ENCODE measurements at places on chromosomes 5 and 9.
A peak's percentile ranks its signal among the peaks of the same experiment; 100 is the strongest.

DNA sequence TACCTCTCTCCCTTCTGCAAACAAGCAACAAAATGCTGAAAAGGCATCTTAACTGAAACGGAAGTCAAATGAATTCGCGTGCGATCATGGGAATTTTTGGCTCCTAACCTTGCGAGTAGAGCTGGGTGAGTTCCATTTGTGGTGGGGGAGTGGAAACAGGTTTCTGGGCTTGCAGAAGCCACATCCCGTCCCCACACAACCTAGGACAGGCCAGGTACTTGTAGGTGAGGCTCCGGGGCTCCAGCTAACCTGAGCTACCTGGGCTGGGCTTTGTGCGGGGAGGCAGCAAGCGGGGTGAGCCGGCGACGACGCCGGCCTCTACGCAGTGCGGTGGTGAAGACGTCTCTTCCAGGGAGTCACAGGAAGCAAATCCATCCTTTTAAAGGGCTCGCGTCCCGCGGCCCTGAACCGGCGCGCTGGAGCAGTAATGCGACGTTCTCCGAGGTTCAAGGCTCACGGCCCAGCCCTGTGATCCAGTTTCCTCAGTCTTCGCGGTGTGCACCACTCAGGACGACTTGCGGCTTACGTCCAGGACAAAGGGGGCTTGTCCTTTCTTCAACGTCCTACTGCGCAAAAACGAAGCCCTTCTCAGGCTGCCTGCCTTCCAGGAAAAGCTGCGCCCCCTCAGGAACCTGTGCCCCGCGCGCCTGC, 567 bp upstream of the SPIN1 start:
- DNase-seq = peak; percentile 69

DNA sequence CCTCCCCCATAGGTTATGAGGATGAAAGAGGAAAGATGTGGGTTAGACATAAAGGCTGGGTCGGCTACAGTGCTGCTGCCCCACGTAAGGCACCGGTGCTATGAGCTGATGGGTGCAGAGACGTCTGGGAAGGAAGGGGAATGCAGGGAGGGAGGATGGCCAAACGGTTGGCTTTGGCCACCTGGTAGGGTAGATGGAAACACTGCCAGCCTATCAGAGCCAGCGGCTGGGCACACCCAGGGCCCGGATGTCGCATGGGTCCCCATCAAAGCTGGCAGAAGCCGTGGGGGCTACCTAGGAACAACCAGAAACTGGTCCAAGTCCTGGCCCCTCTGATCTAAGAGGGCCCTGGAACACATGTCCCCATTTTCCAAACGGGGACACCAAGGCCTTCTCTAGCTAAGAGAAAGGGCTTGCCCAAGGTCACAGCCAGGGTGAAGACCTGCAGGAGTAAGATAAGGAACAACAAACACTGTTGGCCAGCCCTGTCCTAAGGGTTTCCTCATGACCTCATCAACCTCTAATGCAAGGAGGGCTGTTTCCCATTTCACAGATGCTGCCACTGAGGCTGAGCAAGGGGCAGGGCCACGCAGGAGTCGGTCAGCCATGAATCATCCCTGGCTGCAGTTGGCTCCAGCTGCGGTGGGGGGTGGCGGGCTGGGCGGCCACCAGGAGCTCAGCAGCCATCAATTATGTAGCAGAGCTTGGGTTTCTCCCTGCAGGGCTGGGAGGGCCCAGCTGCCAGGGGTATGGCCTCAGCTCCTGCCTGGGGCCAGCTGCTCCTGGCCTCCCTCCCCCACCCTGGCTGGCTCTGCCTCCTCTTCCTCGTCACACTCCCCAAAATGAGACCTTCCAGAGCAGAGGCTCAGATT, 4.9 kb downstream of the SH3GLB2 start:
- DNase-seq = no peak

GRCh38 chr5:33801292-33801691, 90.5 kb downstream of the ADAMTS12 start:
- no peak for DNase-seq

GRCh38 chr5:86864051-86864450, 246.3 kb downstream of the COX7C start:
- DNase-seq = no peak

GRCh38 chr9:108054131-108054630, 564.6 kb upstream of the KLF4 start:
- DNase-seq = no peak
